ENCODE measurements at places on chromosomes 3 and 15.
A peak's percentile ranks its signal among the peaks of the same experiment; 100 is the strongest.

DNA sequence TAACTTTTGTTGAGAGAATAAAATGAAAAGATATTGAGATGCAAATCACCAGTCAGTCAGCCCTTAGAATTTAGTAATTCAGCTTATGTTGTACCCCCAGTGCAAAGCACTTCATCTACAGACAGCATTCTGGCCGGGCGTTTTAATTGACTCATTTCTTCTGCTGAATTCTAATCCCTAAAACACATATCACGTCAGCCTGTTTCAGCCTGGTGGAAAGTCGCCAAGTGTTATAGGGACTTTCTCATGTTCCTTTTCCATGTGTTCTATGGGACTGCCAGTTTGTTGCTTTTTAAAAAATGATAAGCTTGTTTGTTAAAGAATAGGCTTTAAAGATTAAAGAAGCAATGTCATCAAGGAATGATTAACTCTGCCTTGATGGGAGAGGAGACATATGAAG is 169.7 kb upstream of the BFSP2 start:
- no peak for DNase-seq

DNA sequence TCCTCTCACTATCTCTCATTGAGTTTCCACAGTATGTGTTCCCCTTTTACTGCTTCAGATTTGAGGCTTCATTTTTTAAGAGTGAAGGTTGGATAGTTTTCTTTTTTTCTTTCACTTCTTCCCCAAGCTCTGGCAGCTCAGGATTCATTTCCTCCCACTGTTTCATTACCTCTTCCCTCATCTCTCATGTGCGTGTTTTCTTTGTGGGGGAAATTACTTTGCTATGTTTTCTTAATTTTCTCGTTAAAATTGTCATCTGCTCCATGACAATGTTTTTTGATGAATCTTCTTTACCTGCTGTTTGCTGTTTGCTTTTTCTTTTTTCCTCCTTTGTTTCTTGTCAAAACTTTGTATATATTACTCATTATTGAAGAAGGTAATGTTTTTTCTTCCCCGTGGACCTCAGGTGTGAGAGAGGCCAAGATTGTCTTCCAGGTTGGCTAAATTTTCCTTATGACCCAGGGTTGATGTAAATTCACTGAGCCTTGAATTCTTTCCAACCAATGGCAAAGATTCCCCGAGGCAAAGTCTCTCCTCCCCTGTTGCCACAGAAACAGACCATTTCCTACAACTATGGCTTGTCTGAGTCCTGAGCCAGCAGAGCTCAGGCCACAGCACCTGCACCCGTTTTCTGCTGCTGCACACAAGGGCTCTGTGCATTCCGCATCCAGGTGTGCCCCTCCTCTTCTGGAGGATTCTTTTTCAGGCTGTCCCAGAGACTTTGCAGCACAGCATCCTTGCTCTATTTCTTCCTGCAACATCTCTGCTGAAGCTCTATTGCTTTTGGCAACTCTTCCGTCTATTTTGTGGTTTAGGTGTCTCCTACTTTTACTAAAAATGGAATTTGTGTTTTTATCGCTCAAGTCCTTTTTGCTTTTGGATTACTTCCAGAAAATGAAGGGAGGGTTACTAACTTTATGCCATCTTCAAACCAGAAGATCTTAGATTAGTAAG is 66.1 kb downstream of the NOX5 start:
- no peak for DNase-seq

- DNase-seq: no peak
These were observed 68.5 kb downstream of the GRIP2 start for GRCh38 chr3:14471690-14472089.

DNA sequence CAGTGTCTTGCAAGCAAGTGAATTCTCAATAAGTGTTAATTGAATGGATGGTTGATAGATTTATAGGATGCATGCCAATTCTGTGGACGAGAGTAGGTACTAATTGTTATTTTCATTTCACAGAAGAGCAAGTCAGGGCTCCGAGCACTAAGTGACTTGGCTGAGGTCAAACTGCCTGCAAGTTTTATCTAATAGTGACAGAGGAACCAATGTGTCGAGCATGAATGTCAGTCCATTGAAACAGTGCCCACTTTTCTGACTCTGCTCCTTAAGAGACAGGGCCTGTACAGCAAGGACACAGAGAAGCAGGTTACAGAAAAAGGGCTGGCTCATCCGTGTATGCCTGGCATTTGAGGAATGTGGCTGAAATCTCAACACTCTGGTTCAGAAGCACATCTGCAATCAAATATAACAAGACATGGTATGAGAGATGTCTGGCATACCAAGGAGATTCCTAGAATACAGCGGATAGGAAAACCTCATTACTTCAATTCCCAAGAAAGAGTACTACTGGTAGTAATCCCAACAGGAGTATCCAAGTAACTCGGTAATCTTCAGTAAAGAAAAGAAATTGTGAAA is 6.0 kb upstream of the B3GNT5 start:
- DNase-seq: no peak

DNA sequence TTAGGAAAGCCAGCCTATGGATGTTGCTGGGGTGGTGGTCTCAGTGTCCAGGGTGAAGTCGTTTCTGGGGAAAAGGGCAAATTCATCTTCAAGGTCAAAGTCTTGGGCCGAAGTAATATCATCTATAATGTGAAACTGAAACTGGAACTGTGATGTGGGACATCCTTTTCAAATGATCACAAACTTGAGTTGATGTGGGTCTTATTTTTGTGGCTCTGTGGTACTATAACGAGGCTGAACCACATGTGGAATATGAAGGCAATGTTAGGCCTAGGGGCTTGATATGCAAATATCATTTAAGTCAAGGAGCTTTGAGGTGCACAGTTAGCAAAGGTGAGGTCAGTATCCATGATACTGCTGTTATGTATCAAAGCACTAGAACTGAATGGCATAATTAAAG is 1.5 kb upstream of the CD200R1L start:
- no peak for DNase-seq

DNA sequence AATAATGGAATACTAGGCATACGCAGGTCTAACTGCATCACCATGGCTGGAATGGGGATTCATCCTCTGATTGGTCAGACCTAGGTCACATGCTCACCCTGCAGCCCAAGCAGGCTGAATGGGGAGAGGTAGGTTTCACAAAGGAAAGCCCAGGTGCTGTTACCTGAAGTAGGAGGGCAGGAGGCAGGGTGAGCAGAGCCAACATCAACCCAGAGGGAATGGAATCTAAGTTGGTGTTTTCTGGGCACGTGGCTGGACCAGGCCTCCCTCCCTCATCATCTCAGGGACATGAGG is 6.7 kb upstream of the H1-8 start:
- no peak for DNase-seq

DNA sequence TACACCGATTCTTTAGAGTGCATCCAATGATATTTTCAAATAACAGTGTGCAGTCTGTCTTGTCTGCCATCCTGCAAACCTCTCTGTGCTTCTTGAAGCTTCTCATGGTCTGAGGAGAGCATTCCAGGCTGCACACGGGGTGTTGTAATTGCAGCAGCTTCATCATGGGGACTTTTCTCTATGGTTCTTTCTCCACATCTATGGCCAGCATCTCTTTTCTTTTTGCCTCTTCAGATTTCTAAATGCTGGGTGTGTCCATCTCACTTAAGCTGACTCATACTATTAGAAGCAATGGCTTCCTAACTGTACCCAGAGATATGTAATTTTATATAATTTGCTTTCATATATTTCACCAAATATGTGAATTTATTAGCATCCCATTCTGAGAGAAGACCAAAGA is 63.8 kb upstream of the EPHB3 start:
- no peak for DNase-seq

DNA sequence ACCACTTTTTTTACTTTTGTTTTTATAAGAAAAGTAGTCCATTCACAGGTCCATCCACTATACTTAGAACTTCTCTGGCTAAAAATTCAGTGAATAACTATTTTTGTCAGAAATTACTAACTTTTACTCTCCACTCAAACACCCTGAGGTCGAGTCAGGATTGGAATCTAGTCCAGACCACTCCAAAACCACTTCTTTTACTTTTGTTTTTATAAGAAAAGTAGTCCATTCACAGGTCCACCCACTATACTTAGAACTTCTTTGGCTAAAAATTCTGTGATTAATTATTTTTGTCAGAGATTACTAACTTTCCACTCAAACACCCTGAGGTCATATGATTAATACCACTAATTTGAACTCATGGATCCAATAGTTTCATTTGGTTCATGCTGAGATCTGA is 239.4 kb downstream of the RORA start:
- DNase-seq: no peak

- DNase-seq: peak; percentile 64
These were observed 118.5 kb downstream of the TLE3 start for GRCh38 chr15:69979262-69979661.

- peak; percentile 25 for DNase-seq
These were observed 73.0 kb downstream of the OXNAD1 start for GRCh38 chr3:16337856-16338540.

GRCh38 chr3:45021524-45022297 is 4.4 kb upstream of the CLEC3B start:
- DNase-seq: no peak

DNA sequence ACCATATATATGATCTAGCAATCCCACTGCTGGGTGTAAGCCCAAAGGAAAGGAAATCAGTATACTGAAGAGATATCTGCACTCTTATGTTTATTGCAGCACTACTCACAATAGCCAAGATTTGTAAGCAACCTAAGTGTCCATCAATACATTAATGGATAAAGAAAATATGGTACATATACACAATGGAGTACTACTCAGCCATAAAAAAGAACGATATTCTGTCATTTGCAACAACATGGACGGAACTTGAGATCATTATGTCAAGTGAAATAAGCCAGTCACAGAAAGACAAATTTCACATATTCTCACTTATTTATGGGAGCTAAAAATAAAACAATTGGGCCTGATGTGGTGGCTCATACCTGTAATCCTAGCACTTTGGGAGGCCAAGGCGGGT is 21.9 kb upstream of the ARNT2 start:
- no peak for DNase-seq

- no peak for DNase-seq
These were observed 41.7 kb downstream of the DAPK2 start for GRCh38 chr15:64004587-64004986.

GRCh38 chr3:46851364-46852333 is 11.6 kb downstream of the MYL3 start:
- DNase-seq: no peak

GRCh38 chr3:149592758-149593240 is 65.0 kb downstream of the WWTR1 start:
- no peak for DNase-seq

- DNase-seq: no peak
These were observed 346.8 kb downstream of the ARPP21 start for GRCh38 chr3:35986161-35986560.

GRCh38 chr3:464255-464654 is 267.7 kb downstream of the CHL1 start:
- peak; percentile 3 for DNase-seq

DNA sequence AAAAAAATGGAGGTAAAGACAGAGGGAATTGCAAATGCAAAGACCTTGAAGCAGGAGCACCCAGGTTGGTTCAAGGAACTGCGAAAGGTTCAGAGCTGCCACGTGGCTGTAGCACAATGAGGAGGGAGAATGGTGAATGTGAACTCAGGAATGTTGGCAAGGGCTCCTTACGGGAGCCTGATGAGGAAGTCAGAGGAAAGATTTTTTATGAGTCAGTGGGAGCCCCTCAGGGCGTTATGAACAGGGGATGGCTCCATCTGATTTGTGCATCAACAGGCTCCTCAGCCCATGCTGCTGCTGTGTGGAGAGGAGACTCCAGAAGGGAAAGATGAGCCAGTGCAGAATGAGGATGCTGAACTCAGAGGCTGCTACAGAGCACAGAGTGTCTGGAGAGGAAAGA is 194.4 kb downstream of the ARRDC4 start:
- no peak for DNase-seq

GRCh38 chr3:82143661-82144412 is 382.4 kb upstream of the GBE1 start:
- no peak for DNase-seq

- DNase-seq: no peak
These were observed 419.9 kb downstream of the OCA2 start for GRCh38 chr15:27679203-27679602.

All from GM06990 (cell line).